PC-3 (cell line): ENCODE measurements at places on chromosomes 5 and 9.

GRCh38 chr9:13948037-13948436 lies 365.9 kb downstream of the NFIB start:
- no peaks in the 10 kb centered on the region for H3K27me3 ChIP-seq
- no peak overlapping the region for H3K27ac ChIP-seq
- H3K4me1 ChIP-seq = peaks cover 7% of the 10 kb centered on the region
- H3K36me3 ChIP-seq = no peaks in the 10 kb centered on the region
- no peak for DNase-seq
- no peak overlapping the region for H3K4me3 ChIP-seq

- H3K27ac ChIP-seq = no peak overlapping the region
- no peaks in the 10 kb centered on the region for H3K36me3 ChIP-seq
- no peaks in the 10 kb centered on the region for H3K4me1 ChIP-seq
Observed at GRCh38 chr5:133467826-133468463, 144.4 kb downstream of the FSTL4 start.

DNA sequence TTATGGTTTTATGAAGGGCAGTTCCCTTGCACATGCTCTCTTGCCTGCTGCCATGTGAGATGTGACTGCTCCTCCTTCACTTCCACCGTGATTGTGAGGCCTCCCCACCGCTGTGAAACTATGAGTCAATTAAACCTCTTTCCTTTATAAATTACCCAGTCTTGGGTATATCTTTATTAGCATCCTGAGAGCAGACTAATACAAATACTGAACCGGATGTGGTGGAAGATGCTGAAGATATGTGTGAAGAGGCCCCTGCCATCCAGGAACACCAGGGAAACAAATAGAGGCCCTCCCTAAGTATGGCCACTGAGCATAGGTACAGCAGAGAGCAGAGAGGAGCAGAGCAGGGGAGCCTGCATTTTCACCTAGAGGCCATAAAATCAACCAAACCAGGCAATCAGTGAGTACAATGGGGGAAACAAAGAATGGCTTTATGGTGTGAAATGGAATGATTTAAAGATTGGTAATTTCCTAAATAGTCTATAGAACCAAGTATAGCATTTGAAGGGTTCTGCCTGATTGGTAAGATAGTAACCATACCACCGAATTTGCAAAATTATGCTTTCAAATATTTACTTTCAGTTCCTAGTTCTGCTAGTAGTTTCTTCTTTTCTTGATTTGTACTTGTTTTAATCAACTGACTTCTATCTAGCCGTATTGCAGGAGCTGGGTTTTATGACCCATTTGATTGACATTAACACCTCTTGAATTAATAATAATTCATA lies 421.6 kb downstream of the IRX1 start:
- H3K4me3 ChIP-seq = no peak overlapping the region
- H3K27me3 ChIP-seq = no peaks in the 10 kb centered on the region
- DNase-seq = no peak

GRCh38 chr5:89437450-89438435 lies 554.8 kb upstream of the MEF2C start:
- peaks cover 11% of the 10 kb centered on the region for H3K4me1 ChIP-seq
- no peak overlapping the region for H3K4me3 ChIP-seq
- DNase-seq = peak; percentile 67
- H3K27ac ChIP-seq = peak overlapping the region; percentile 61
- H3K27me3 ChIP-seq = no peaks in the 10 kb centered on the region

DNA sequence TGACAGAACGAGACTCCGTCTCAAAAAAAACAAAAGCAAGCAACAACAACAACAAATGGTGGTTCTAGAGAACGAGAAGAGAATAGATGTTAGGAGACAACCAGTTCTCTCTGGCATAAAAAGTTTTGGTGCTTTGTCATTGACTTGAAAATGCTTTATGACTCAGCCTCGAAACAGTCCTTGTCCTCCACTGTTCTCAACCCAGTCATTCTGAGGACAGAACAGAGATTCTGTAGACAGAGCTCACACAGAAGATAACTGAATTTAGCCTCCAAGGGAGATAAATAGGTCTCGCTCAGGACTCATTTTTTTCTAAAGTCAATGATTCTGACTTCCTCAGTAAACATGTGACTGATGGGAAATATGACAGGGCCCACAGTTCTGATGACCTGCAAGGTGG lies 76.0 kb upstream of the FSTL4 start:
- no peaks in the 10 kb centered on the region for H3K27me3 ChIP-seq
- peaks cover 65% of the 10 kb centered on the region for H3K4me1 ChIP-seq
- H3K27ac ChIP-seq = peak overlapping the region; percentile 51
- H3K4me3 ChIP-seq = no peak overlapping the region
- DNase-seq = peak; percentile 62
- no peaks in the 10 kb centered on the region for H3K36me3 ChIP-seq
